ENCODE measurements at places on chromosomes 3 and 15. TPM values are rescaled to one million over a fixed set of nuclear protein-coding genes. Genes with fewer than 3 reads are reported as not detected.
A peak's percentile ranks its signal among the peaks of the same experiment; 100 is the strongest.

DNA sequence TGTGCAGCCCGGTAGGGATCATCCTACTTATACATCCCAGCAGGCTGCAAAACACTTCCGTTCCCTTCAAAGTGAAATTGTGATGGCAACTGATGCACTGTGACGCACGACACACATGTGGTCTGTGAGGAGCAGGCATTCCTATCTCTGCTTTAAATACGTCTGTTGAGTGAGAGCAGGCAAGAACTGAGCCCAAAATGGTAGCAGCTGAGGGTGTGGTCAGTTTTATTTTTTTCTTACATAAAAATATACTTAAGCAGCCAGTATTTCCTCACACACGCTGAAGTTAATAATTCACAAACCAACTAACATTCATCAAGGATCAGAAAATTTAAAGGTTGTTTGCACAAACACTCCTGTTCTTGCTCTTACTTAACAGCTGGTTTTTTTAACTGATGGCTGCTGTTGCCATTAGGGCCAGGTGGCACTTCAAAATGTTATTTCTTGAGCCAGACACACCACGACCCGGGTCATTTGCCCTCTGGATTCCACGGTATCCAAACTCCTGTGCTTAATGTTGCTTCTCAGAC, 23.9 kb downstream of the LRIG1 start:
- peaks cover 17% of the 10 kb centered on the region for H3K4me1 ChIP-seq
- H3K36me3 ChIP-seq, result no peaks in the 10 kb centered on the region
- no peak overlapping the region for H3K27ac ChIP-seq
- H3K4me3 ChIP-seq, result no peak overlapping the region
- H3K27me3 ChIP-seq, result no peaks in the 10 kb centered on the region
- no peak for DNase-seq

HOMER2 gene
- total RNA-seq, result 29.5 TPM

ST8SIA2 gene
- total RNA-seq, result not detected

GRCh38 chr3:72995337-72995736, 1.3 kb upstream of the PPP4R2 start:
- peaks cover 25% of the 10 kb centered on the region for H3K4me1 ChIP-seq
- peaks cover 14% of the 10 kb centered on the region for H3K36me3 ChIP-seq
- DNase-seq, result no peak
- no peak overlapping the region for H3K27ac ChIP-seq

GRCh38 chr3:125025642-125026041, 30.2 kb downstream of the HEG1 start:
- no peak for DNase-seq
- no peak overlapping the region for H3K27ac ChIP-seq
- H3K4me3 ChIP-seq, result no peak overlapping the region
- no peaks in the 10 kb centered on the region for H3K27me3 ChIP-seq
- H3K4me1 ChIP-seq, result no peaks in the 10 kb centered on the region
- no peaks in the 10 kb centered on the region for H3K36me3 ChIP-seq

GRCh38 chr15:68337826-68338225, 60.3 kb downstream of the FEM1B start:
- H3K27me3 ChIP-seq, result no peaks in the 10 kb centered on the region
- H3K27ac ChIP-seq, result no peak overlapping the region
- H3K4me1 ChIP-seq, result no peaks in the 10 kb centered on the region

IQSEC1 gene
- total RNA-seq, result 56.2 TPM

COX5A gene
- 145 TPM for total RNA-seq

DNA sequence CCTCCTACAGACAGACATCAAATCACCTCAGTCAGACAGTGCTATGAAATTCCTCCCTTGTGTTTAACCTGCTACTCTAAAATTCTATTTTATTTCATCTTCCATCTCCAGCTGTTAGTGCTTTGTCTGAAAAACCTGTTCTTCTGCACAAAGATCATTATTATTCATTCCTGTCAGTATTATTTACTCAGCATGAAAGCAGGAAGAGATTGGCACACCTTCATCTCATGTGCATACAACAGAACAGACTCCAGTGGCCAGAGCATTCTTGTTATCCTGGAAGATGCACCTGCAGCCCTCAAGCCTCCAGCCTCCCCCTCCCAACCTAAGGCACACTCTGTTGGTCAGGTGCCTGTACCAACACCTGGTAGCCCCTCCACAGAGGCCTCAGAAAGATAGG, 1.8 kb upstream of the ROPN1B start:
- no peak overlapping the region for H3K27ac ChIP-seq
- no peaks in the 10 kb centered on the region for H3K36me3 ChIP-seq
- no peak overlapping the region for H3K4me3 ChIP-seq
- H3K4me1 ChIP-seq, result 0 out of 2 replicates have a peak, but pooled peaks cover 5% of the 10 kb centered on the region
- peak; percentile 50 for DNase-seq

- H3K27ac ChIP-seq, result no peak overlapping the region
- peak; percentile 60 for DNase-seq
- H3K36me3 ChIP-seq, result no peaks in the 10 kb centered on the region
- H3K27me3 ChIP-seq, result no peaks in the 10 kb centered on the region
- H3K4me3 ChIP-seq, result no peak overlapping the region
- no peaks in the 10 kb centered on the region for H3K4me1 ChIP-seq
Measured at GRCh38 chr3:25843332-25843731, 53.4 kb downstream of the OXSM start.

- H3K36me3 ChIP-seq, result no peaks in the 10 kb centered on the region
- peak overlapping the region; percentile 73 for H3K4me3 ChIP-seq
- no peaks in the 10 kb centered on the region for H3K27me3 ChIP-seq
- DNase-seq, result peak; percentile 73
Measured at GRCh38 chr3:169147238-169148008, 516.1 kb downstream of the MECOM start.

DNA sequence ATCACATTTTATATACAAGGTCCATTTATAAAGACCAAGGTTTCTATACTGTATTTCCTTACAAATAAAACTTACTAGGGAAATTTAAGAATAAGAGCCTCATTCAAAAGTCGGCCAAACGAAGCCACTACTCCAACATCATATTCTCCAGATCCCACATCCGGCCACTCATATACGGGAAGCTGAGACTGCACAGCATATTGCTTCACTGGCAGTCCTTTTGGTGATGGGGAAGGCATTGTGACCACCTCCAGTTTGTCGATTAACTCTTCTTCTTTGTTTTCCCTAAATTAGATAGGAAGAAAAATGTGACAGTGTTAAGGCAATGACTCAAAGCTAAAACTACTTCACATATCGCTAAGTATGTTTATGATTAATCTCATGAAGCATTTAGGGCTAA, 2.7 kb downstream of the MTFMT start:
- peaks cover 8% of the 10 kb centered on the region for H3K4me1 ChIP-seq
- no peak overlapping the region for H3K27ac ChIP-seq
- no peaks in the 10 kb centered on the region for H3K27me3 ChIP-seq
- no peak for DNase-seq

DNA sequence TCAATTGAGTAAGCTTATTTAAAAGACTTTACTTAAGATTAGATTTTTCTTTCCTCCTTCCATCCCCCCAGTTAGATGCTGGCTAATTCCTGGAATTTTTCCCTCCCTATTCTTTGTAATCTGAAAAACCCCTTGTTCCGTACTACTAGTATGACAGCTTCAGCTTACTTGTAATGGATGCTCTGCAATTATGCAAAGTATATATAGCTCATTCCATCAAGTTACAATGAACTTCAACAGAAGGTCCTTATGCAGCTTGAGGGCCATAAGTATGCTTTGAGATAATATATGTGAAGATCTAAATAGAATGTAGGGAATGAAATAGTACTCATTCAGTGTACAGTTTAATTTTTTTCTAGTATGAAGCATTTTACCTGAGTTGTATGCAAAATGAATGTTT, 398.3 kb upstream of the NAALADL2 start:
- no peak overlapping the region for H3K4me3 ChIP-seq
- no peak overlapping the region for H3K27ac ChIP-seq
- no peaks in the 10 kb centered on the region for H3K36me3 ChIP-seq
- DNase-seq, result no peak
- no peaks in the 10 kb centered on the region for H3K27me3 ChIP-seq
- no peaks in the 10 kb centered on the region for H3K4me1 ChIP-seq

DNA sequence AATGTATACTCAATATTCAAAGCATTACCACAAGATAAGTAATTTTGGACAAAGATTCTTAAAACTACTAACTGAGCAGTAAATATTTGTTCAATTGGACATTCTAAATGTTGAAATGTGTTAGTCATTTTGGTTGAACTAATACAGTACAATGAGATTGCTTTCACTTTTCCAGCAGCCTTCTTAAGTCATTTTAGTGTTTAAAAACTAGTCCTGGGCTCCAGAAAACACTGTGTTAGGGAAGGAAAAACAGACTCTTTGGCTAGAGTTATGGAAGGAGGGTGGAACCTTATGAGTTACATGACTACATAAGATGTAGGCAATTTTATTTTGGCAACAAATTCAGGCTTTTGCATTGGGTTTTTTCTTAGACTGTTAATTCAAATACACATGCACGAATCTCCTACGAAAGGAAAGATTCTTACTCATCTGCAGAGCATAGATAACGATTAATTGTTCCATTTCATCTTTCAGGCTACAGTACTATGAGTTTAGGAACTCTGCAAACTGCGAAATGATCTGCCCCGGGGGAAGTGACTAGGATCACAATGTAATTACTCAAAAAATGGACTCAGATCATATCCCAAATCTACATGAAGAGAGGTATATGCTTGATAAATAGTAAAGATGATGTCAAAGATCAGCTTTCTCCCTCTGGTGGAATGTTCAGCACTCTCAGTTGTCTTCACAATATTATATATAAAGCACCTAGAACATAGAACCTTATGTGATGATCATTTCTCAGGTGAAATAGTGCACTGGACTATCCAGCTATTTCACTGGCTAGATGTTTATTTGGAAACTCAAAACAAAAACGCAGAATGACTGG, 492.8 kb upstream of the MDFIC2 start:
- no peaks in the 10 kb centered on the region for H3K36me3 ChIP-seq
- peaks cover 48% of the 10 kb centered on the region for H3K4me1 ChIP-seq
- peak overlapping the region; percentile 88 for H3K27ac ChIP-seq
- H3K4me3 ChIP-seq, result peak overlapping the region; percentile 61
- no peaks in the 10 kb centered on the region for H3K27me3 ChIP-seq

GABRR3 gene
- not detected for total RNA-seq

DNA sequence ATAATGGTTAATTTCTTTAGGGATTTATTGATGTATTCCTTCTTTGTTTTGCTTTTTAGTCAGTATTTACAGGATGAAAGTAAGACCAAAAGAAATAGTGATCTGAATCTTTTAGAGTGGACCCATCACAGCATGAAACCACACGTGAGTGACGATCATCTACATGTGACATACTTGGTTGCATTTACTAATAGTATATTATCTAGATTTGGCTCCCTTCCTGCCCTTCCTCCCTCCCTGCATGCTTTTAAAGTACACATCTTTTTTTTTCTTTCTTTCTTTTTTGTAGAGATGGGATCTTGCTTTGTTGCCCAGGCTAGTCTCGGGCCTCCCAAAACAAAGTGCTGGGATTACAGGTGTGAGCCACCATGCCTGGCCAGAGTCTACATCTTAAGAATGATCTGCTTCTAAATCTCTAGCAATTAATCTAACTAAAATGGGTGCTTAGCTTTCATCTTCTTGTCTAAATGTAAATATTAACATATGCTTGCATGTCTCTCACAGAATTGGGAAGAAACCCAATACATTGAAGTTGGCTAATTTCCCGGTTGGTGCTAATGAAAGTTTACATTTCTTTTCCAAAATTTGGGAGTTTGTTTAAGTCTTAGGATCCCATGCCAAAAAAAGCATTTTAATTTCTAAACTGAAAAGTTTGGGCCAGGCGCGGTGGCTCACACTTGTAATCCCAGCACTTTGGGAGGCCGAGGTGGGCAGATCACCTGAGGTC, 38.0 kb downstream of the SENP2 start:
- no peak overlapping the region for H3K27ac ChIP-seq
- H3K4me1 ChIP-seq, result no peaks in the 10 kb centered on the region
- H3K4me3 ChIP-seq, result no peak overlapping the region
- H3K27me3 ChIP-seq, result no peaks in the 10 kb centered on the region

- no peaks in the 10 kb centered on the region for H3K4me1 ChIP-seq
- H3K27ac ChIP-seq, result no peak overlapping the region
- H3K36me3 ChIP-seq, result peaks cover 40% of the 10 kb centered on the region
Measured at GRCh38 chr3:49513494-49514124, 40.7 kb upstream of the BSN start.

TEX55 gene
- 0.33 TPM for total RNA-seq

DNA sequence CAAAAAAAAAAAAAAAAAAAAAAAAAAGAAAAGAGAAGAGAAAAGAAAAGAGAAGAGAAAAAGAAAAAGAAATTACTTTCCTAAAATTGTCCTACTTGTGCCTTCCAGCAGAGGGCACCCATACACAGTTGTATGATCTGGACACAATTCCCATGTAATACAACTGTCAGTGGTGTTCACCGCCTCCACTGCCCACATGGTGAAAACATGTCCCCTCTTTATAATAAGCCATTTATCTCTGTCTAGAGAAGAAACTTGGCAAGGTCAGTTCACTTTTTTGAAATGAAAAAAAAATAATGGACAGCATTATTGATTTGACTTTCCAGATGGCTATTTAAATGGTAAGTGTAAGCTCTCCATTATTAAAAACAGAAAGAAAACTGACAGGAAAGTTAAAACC, 459.4 kb downstream of the GBE1 start:
- H3K4me1 ChIP-seq, result peaks cover 20% of the 10 kb centered on the region
- no peaks in the 10 kb centered on the region for H3K27me3 ChIP-seq
- H3K4me3 ChIP-seq, result no peak overlapping the region
- peak; percentile 68 for DNase-seq
- H3K27ac ChIP-seq, result no peak overlapping the region

GRCh38 chr15:100215031-100215842, 126.5 kb downstream of the ADAMTS17 start:
- no peak overlapping the region for H3K4me3 ChIP-seq

DUOXA2 gene
- not detected for total RNA-seq

DNA sequence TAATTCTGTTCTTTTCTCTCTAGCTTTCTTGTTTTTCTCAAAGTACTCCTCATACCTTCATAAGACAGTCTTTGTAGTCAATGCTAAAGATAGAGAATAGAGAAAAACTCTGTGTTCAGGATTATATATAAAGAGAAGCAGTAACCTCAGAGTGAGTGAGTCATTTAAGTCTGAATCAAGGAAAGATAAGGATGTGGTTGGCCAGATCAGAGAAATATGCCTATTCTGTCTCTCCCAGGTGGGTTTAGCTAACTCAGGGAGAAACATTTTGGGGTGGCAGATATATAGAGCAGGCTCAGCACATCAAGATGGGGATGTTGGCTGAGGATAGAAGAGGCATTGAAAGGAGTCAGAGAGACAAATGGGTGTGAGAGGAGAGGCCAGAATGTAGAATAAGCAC, 31.4 kb downstream of the GTF2E1 start:
- H3K27me3 ChIP-seq, result no peaks in the 10 kb centered on the region
- H3K4me1 ChIP-seq, result peaks cover 3% of the 10 kb centered on the region
- H3K36me3 ChIP-seq, result peaks cover 27% of the 10 kb centered on the region
- no peak overlapping the region for H3K27ac ChIP-seq
- DNase-seq, result no peak

DNA sequence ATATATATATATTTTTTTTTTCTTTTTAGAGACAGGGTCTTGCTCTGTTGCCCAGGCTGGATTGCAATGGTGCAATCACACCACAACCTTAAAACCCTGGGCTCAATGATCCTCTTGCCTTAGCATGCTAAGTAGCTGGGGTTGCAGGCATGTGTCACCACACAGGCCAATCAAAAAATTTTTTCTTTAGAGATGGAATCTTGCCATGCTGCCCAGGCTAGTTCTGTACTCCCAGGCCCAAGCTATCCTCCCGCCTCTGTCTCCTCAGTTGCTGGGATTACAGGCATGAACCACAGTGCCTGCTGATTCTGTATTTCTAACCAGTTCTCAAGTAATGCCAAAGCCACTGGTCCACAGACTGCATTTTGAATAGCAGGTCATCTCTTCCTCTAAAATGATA, 291.3 kb upstream of the ZPLD1 start:
- H3K27ac ChIP-seq, result no peak overlapping the region
- H3K4me3 ChIP-seq, result no peak overlapping the region
- DNase-seq, result no peak
- H3K27me3 ChIP-seq, result no peaks in the 10 kb centered on the region
- H3K4me1 ChIP-seq, result no peaks in the 10 kb centered on the region
- H3K36me3 ChIP-seq, result no peaks in the 10 kb centered on the region

Measured in PC-3 (cell line).